ENCODE measurements at places on chromosomes 6 and 20. TPM values are rescaled to one million over a fixed set of nuclear protein-coding genes. Genes with fewer than 3 reads are reported as not detected.

DNA sequence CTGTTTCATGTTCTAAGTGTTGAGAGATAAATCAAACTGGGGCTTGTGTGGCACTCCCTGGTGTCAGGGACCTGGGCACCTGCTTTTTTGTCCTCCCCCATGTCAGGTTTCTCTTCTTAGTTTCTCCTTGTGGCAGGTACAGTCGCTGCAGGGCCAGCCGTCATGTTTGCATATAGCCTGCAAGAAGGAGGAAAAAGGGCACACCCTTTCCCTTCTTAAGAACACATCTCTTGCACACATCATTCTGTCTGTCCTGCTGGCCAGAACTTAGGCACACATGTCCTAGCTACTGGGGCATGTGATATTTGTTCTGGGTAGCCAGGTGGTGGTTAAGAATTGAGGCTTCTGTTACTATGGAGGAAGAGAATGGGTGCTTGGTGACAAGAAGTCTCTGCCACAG lies 27.9 kb downstream of the CDC5L start:
- DNase-seq = no peak

- no peak for DNase-seq
These were observed 61.1 kb upstream of the SNAP25 start for GRCh38 chr20:10157549-10157948.

- DNase-seq = no peak
These were observed 5.3 kb upstream of the SERPINB6 start for GRCh38 chr6:2976571-2977085.

DNA sequence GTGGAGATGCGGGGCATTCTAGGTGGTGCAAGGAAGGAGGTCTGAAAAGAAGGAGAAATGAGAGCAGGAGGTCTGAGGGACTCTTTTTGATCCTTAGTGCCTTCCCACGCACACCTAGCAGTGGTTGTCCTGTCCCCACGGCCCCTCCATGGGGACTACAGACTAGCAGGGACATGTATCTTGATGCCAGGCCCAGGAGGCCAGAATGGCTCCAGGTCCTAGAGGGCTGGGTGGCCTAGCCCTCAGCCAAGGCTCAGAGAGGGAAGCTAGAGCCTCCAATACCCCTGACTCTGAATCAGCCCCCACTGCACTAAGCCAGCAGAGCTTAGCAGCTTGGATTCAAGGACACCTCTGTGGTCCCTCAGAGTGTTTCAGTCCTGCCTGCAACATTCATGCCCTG lies 16.7 kb upstream of the BLCAP start:
- no peak for DNase-seq

DNA sequence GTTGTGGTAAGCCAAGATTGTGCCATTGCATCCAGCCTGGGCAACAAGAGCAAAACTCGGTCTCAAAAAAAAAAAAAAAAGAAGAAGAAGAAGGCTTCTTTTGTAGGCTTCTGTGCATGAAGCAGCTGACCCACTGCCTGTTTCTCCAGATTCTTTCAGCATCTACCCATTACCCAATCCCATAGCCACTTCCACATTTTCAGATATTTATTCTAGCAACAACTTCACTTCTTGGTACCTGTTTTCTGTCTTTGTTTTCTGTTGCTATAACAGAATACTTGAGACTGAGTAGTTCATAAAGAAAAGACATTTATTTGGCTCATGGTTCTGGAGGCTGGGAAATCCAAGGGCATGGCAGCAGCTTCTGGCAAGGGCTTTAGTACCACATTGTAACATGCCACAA lies 95.3 kb upstream of the SGK1 start:
- DNase-seq = no peak

DNA sequence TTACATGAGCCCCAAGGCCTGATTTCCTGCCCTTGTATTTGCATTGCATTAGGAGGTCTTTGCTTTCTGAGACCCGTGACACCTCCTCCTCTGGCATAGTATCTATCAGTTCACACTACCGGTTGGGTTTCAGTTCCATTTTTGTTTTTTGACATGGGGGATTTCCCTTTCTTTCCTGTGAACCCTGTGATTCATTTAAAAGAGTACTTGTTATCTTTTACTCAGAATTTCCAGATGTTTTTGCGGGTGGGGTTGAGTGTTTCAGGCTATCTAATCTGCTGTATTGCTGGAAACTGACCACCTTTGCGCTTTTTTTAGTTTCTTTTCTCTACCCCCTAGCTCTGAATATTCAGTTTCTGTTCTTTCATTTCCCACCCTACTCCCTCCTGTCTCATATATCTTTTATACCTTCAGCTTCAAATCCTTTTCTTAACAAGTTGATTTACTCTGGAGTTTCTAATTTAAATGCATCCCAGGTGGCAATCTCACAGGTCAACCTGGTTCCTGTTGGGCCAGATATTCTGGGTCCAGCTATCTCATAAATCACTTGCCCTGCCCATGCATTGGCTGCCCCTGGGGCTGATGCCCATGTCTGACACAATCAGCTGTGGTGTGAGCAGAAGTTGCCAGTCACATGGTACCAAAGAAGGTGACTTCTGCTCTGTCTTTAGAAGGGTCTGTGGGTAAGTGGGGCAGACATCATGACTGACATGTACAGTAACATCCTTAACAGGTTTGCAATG lies 14.3 kb upstream of the NCOA3 start:
- peak; percentile 45 for DNase-seq

- no peak for DNase-seq
These were observed 83.2 kb upstream of the B3GAT2 start for GRCh38 chr6:71040043-71040442.

GRCh38 chr6:166025149-166025898 lies 142.3 kb downstream of the TBXT start:
- DNase-seq = no peak

DNA sequence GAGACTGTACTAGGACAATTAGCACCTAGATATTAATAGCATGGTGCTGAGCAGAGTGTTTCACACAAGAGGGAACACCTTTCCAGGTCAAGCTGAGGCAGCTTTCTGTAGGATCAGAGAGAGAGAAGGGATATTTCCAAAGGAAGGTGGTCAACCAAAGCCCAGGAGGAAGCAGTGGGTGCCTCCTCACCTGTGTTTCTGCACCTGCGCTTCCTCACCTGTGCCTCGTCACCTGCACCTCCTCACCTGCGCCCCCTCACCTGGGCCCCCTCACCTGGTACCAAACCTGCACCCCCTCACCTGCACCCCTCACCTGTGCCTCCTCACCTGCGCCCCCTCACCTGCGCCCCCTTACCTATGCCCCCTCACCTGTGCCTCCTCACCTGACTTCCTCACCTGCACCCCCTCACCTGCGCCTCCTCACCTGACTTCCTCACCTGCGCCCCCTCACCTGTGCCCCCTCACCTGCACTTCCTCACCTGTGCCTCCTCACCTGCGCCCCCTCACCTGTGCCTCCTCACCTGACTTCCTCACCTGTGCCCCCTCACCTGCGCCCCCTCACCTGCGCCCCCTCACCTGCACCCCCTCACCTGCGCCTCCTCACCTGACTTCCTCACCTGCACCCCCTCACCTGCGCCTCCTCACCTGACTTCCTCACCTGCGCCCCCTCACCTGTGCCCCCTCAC lies 67.9 kb downstream of the TTLL2 start:
- no peak for DNase-seq

- DNase-seq = no peak
These were observed 678.6 kb upstream of the CITED2 start for GRCh38 chr6:140052736-140053729.

- no peak for DNase-seq
These were observed 38.0 kb downstream of the KLHL31 start for GRCh38 chr6:53627391-53628218.

DNA sequence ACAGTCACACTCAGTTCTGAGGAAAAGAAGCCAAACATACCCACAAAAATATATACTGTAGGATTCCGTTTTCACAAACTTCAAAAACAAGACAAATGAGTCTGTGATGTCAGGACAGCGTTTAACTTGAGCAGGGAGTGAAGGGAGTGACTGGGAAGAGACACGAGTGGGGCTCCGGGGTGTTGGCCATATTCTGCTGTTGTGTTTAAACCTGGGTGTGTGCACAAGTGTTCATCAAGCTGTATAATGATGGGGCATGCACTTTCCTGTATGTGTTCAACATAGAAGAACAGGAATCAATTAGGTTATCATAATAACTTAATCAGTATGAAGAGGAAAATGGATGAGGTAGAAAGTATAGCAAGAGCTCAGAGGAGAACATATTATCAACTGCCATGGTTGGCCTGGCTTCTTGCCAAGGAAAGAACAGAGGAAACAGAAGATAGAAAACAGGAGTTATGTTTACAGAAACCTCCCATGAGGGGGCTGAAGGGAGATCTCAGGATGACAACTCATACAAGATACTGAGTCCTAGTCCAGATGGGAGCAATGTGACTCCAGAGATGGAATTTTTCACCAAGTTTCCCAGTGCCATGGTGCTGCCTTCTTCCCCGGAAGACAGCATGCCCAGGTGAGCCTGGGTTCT lies 15.1 kb upstream of the AFDN start:
- DNase-seq = no peak

DNA sequence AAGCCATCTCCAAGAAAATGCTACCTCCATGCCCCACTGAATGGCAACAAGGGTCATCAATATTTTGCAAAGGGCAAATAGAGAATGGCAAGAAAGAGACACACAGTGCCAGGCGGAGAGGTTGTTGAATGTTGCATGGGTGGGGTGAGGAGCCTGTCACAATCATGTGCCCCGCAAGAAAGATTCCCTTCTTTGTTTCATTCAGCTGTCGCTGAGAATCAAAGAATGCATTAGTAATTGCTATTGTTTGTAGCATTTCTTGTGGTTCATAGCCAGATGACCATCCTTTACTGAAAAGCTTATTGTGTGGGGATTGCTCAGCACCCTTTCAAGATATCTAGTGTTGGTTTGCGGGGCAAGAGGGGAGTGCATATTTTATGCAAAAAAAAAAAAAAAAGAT lies 166.5 kb upstream of the QKI start:
- DNase-seq = no peak

- no peak for DNase-seq
These were observed 48.2 kb downstream of the RBM38 start for GRCh38 chr20:57439432-57439831.

- no peak for DNase-seq
These were observed 3.0 kb downstream of the ARFRP1 start for GRCh38 chr20:63704749-63705117.

- no peak for DNase-seq
These were observed 137.1 kb downstream of the ELOVL4 start for GRCh38 chr6:79810185-79810705.

GRCh38 chr6:56406276-56407269 lies 159.2 kb upstream of the COL21A1 start:
- DNase-seq = no peak

GRCh38 chr20:59962155-59962554 lies 3.9 kb downstream of the CDH26 start:
- no peak for DNase-seq

DNA sequence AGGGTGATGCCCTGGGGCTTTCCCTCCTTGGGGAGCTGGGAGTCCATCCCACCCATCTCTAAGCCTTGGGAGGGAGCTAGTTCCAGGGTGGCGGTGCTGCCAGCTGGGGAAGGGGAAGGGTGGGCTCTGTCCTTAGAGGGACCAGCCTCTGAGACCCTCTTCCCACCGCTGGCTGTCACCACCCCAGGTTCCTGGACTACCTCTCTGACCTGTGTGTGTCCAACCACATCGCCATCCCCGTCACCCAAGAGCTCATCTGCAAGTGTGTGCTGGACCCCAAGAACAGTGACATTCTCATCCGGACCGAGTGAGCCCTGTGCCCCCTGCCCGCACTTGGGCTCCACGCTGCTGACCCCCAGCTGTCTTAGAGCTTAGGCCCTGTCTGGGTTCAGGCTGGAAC lies 43.2 kb downstream of the UQCC2 start:
- no peak for DNase-seq

- no peak for DNase-seq
These were observed 288.0 kb upstream of the TSHZ2 start for GRCh38 chr20:52684176-52684575.

GRCh38 chr20:8435285-8436035 lies 303.4 kb downstream of the PLCB1 start:
- DNase-seq = no peak

DNA sequence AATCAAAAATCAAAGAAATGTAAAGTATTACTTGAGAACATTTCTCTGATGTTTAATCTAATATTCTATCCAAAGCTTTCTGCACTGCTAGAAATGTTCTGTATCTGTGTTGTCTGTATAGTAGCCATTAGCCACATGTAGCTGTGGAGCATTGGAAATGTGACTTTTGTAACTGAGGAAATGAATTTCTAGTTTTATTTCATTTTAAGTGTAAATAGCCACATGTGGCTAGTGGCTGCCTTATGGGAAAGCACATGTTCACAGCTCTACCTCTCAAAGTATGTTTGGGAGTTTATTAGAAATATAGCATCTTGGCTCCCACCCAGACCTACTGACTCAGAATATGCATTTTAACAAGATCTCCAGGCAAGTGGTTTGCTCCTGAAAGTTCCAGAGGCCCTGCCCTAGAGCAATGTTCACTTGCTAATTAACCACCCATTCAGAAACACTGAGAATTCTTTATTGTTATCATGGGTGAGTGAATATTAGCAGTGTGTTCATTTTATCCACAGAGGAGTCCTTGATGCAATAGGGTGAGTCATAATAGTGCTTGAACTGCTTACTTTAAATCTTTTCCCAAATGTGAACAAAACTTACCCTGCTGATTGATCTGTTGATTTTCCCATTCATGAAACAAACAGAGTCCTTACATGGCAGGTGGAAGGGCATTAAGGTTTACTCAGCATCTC lies 282.7 kb downstream of the PLCB1 start:
- DNase-seq = no peak

The PKIB gene
- total RNA-seq = not detected

The TBC1D32 gene
- 3.2 TPM for total RNA-seq

The NOTCH4 gene
- total RNA-seq = 0.40 TPM

The CST2 gene
- total RNA-seq = not detected

The ATP9A gene
- total RNA-seq = 1.2 TPM

The CENPQ gene
- total RNA-seq = 10.2 TPM

The HLA-DOB gene
- total RNA-seq = 1.2 TPM

The TINAG gene
- not detected for total RNA-seq

The RGS17 gene
- not detected for total RNA-seq

The PDE10A gene
- total RNA-seq = 0.08 TPM

The E2F1 gene
- total RNA-seq = 57.6 TPM

The MYB gene
- 13.9 TPM for total RNA-seq

The SPTLC3 gene
- 0.71 TPM for total RNA-seq

Data from activated T-cell treated with anti-CD3 and anti-CD28 coated beads, Interleukin-2, amount 50 U/mL, for 4 hours (primary cell).